ENCODE measurements at places on chromosomes 7 and 10.
A peak's percentile ranks its signal among the peaks of the same experiment; 100 is the strongest.

DNA sequence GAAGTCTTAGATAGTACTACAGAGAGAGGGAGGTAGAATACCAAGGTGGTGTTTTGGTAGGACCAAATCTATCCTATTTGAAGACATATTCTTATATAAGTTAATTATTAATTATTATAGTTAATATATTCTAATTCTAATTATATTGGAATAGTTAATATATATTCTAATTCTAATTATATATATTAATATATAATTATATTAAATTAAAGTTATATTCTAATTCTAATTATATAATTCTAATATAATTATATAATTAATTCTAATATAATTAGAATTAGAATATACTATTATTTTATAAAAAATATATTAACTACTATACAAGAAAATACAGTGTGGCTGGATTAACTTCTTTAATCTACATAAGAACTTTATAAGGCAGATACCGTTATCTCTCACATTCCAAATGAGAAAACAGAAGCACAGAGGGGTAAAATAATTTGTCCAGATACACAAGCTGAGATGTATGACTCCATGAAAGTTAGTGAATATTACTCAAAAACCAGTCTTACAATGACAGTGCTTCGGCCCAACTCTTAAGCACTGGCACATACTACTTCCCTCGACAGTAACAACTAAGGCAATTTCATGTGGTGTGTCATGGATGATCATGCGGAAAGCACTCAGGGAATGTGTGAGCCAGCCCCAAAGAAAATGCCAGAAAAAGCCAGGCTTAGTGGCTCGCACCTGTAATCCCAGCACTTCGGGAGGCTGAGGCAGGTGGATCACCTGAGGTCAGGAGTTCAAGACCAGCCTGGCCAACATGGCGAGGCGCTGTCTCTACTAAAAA is 42.6 kb downstream of the TYW1B start:
- peak; percentile 3 for DNase-seq

- DNase-seq, result peak; percentile 66
Measured at GRCh38 chr10:97640868-97641811, 669 bp downstream of the PI4K2A start.

DNA sequence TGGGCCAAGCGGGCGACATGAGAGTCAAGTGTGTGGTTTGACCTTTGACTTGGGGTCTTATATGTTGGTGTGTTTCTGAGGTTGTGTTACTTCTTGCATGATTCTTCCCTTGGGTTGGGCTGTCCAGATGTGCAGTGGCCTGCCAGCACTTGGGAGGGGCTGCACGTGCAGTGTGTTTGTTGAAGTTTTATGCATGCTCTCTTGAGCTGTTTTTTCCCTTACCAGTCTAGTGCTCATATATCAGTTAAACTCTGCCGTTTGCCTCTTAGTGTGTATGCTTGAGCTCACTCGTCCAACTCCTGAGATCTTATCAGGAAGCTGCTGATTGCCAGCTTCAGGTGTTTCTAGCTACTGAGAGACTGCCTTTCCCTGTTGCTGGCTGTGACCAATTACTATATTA is 23.1 kb downstream of the SP4 start:
- DNase-seq, result no peak

GRCh38 chr7:44990109-44991023 is 9.6 kb upstream of the CCM2 start:
- DNase-seq, result no peak

GRCh38 chr10:128065881-128066534 is 60.2 kb downstream of the MKI67 start:
- no peak for DNase-seq

DNA sequence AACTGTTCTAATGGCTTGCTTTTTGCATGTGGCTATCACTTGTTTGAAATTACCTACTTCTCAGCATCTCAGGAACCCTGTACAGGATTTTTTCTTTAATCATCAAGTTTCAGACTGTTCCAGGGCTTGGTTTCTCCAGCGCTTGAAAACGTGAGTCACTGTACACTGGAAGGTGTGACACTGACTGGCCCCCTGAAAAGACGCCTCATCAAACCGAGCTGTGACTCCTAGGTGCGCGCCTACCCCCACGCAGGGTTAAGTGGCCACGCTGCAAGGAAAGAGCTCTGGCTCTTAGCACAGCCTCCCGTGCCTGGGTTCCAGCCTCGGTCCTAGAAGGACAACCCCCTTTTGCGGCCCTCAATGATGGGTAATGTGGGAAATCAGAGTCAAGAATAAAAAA is 81.0 kb downstream of the EBF3 start:
- DNase-seq, result no peak

GRCh38 chr7:38541440-38541839 is 89.7 kb downstream of the AMPH start:
- DNase-seq, result no peak

Measured in fibroblast of gingiva (primary cell).